D341Med (cell line): ENCODE measurements at places on chromosomes 11 and 22.
A peak's percentile ranks its signal among the peaks of the same experiment; 100 is the strongest.

DNA sequence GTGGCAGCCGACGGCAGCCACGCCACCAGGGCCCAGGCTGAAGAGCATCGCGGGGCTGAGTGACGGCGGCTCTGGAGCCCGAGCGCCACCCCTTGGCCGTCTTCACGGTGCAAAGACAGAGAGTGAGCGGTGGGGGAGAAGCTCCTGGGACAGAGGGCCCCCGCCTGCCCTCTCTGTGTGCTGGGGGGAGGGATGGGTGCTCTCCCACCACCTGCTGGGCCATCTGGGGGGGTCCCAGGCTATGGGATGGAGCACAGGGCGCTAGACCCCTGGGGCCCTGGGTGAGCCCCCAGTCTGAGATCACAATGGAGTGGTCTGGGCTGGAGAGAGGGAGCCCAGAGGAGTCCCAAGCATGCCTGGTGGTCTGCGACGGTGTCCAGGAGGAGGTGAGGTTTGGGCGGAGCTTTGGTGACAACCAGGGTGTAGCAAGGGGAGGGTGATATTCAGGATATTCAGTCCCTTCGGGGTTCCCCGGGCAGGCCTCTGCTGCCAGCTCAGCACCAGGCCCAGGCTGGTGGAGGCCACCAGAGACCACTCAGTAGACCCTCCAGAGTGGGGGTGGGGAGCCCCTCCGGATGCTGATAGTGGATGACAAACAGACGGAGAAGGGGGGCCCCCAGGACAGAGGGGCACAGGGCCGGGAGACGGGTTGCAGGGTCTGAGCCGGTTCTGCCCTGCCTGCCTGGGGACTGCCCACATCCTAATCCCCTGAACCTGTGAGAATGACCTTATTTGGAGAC, 78.1 kb upstream of the PRR5 start:
- peak; percentile 75 for DNase-seq

- no peak for DNase-seq
Measured at GRCh38 chr11:35042224-35042623, 96.7 kb upstream of the CD44 start.

DNA sequence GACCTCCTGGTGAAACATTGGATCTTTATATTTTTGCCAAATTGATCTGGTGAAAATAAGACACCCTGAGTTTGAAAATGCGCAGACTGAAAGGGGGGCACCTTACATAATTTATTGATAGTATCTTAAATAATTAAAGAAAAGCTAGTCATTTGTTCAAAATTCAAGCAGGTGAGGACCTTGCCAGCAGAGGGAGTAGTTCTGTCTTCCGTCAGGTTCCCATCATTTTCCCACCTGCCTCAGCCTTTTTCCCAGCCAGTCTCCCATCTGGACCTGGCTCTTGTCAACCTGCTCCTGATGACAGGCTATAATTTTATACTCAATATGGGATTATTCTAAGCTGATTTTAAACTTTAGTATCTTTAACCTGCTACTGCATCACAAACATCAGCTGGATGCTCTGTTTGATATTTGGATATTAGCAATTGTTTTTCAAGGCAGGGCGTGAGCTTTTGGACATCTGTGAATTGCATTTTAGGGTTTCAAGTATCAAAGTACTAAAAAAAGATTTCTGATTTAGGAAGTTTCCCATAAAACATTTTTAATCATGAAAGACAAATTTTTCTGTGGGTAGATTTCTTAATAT, 132.0 kb downstream of the ELP4 start:
- peak; percentile 63 for DNase-seq

DNA sequence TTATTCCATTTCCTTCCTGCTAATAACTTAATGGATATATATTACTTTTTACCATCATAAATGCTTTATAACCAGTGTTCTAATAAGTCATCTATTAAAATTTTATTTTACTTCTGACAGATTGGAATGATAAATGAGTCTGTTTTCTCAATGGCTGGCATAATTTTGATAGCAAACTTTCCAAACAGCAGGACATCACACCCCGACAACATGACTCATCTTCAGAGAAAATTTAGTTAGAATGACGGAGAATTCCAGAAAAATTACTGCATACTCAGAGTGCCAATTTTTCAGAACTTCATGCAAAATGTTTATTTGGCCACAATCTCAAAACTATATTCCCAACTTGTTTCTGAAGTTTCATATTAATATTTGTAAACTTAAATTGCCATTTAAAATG, 174.4 kb downstream of the SWAP70 start:
- no peak for DNase-seq

DNA sequence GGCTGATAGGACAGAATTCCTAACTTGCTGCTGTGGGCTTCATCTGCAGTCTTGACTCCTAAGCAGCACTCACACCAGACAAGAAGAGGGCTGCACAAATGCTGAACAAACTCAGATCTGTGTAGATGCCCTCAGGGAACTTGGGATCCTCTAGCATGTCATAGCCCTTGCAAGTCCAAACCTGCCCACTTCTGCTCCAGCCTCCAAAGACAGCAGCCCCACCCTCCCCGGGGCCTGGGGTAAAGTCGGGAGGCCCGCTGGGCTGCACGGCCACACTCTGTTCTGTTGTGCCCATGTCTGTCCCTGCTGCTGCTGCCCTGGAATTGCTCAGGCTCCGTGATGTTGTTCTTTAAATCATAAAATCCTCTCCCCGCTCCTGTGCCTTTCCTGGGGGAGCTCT, 28.3 kb downstream of the DRD2 start:
- DNase-seq: no peak

GRCh38 chr11:95891423-95892170, 32.3 kb downstream of the MTMR2 start:
- no peak for DNase-seq

DNA sequence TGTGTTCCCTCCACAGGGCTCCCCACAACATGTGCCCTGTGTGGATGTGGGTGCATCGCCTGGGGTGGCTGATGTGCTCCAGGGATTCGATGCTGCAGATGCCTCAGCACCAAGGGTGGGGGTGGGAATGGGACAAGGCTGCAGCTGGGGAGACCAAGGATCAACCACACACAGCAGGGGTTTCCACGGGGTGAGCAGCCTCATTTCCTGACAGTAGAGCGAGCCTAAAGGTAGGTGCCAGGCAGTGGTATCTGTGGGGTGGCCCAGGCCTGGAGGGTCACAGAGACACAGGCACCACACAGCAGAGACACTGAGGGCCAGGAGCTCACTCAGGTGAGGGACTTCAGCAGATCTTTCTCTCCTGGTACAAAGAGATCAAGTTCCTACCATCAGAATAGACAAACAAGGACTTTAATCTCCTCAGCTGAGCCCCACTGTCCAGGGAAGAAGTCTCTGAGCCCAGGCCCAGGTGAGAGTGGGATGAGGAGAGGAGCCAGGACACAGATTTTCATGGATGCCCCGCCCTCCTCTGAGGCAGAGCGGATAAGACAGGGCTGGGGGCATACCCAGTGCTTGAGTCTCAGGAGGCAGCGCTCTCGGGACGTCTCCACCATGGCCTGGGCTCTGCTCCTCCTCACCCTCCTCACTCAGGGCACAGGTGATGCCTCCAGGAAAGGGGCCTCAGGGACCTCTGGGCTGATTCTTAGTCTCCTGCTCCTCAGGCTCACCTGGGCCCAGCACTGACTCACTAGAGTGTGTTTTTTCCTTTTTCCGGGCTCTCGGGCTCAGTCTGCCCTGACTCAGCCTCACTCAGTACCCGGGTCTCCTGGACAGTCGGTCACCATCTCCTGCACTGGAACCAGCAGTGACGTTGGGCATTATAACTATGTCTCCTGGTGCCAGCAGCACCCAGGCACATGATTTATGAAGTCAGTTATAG, 19.7 kb downstream of the GGTLC2 start:
- DNase-seq: no peak

DNA sequence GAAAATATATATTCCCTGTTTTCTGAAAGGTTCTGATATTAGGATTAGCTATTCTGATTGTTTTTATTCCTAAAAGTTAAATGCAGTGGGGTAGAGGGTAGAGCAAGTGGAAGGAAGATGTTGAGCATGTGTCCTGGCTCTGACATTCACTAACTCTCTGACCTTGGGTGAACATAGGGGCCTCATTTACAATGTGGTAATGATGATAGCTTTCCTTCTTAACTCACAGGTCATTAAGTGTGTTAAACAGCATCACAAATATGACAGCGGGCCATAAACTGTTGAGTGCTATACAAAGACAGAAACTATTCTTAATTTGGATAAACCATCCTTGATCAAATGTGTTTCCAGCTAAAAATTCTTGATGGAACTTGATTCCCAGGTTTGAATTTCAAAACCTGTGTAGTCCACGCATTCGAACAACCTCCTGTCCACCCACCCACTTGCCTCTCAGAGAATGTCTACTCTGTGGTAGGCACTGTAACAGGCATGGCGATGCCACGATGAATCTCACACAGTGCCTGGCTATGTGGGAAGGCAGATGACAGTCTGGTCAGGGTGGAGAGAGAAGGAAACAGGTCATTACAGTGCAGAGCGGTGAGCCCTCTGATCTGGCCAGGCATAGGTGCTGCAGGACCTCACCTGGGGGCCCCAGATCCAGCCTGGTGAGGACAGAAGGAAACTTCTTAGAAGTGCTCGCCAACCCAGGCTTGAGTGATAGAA, 19.3 kb upstream of the PEX26 start:
- no peak for DNase-seq

DNA sequence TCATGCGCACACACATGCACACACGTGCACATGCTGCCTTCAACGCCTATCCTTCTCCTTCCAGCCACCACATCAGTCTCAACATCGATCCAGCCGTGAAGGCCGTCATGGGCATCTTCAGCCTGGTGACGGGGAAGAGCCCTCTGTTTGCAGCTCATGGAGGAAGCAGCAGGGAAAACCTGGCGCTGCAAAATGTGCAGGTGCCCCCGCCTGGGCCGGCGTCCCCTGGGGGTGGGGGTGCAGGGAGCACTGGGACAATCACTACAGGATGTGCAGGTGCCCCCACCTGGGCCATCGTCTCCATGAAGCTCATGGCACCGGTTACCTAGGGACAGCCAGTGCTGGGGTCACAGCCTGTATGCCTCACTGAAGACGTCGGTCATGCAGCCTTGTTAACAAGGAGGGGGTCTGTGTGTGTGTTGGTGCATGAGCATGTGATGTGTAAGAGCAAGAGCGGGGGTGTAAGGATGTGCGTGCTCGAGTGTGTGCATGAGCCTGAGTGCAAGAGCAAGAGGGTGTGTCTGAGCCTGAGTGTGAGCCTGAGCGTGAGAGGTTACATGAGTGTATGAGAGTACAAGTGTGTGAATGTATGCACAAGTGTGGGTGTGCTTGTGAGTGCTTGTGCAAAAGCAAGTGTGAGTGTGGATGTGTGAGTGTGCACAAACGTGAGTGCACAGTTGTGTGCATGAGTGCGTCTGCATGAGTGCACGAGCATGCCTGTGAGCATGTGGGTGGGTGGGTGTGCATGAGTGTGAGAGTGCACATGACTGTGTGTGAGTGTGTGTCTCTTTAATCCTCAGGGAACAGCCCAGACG, 31.5 kb downstream of the NADSYN1 start:
- no peak for DNase-seq

DNA sequence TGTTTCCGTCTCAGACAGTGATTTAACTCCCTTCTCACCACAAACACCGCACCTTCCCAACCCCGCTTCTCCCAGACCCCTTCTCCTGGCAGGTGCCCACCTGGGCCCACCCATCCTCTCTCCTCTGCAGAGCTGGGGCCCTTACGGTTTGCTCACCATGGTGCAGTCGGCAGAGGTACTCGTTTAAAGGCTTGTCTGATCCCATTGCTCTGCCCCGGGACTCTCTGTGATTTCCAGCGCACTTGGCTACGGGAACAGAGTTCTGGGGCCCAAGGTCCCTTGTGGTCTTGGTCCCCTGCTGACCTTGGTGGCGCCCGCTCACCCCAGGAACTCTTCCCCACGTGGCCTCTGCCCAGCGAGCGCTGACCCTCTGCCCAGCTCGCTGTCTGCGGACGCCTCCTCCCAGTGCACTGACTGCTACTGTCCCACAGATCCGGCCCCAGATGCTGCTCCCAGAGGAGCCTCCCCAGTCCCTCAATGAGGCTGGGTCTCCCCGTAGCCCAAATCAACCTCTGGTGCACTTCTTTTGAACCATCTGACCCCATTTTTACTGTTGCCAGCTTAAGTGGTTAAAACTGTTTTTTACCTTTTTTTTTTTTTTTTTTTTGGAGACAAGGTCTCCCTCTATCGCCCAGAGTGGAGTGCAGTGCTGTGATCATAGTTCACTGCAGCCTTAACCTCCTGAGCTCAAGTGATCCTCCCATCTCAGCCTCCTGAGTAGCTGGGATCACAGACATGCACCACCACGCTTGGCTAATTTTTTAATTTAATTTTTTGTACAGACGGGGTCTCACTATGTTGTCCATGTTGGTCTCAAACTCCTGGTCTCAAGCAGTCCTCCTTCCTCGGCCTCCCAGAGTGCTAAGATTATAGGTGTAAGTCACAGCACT, 21.3 kb upstream of the CTSD start:
- DNase-seq: no peak

DNA sequence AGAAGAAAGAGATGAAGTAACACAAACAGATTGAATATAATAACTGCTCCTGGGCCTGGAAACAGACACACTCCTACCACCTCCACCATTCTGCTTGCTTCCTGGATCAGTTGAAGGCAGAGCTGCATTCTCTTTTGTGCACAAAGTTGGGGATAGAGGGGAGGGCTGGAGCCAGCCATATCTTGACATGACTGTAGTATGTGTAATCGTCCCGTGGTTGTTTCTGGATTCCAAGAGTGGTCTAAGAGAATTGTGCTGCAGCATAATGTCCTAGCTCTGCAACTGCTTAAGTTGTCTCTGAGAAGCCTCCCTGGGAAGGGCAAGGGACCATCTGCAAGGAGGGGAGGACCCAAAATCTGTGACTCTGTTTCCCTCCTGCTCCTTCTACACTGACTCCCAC, 3.2 kb downstream of the CRY2 start:
- DNase-seq: no peak

DNA sequence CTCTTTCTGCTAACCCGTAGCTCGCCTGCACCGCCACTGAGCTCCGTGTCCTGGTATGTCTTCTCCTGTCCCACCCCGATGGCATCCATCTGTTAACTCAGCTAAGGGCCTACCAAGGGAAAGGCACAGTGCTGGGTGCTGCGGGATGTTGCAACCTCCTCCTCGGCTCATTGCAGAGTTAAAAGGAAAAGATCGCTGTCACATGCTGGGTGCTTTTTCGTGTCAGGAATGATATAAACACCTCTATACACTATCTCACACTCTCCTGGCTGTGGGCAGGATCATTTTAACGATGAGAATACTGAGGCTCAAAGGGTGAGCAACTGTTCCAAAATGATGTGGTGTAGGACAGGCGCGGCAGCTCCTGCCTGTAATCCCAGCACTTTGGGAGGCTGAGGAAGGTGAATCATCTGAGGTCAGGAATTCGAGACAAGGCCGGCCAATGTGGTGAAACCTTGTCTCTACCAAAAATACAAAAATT, 10.1 kb downstream of the TXN2 start:
- no peak for DNase-seq

GRCh38 chr11:76208438-76209374, 2.4 kb upstream of the WNT11 start:
- DNase-seq: peak; percentile 87

DNA sequence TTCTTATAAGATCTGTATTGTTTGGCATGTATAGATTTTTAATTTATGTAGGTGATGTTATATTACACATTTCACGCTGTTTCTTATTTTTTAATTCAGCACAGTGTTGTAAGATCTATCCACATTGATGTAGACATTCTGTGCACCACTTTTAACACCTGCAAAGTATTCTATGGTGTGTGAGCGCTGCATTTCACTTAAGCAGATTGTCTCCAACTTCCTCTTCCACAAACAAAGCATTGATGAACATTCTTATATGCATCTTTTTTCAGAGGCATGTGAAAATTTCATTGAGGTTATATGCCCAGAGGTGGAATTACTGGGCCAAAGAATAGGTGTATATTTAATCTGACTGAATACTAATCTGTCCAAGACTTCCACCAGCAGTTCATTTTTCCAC, 3.4 kb upstream of the POU2AF1 start:
- DNase-seq: no peak
